Naive thymus-derived CD4-positive, alpha-beta T cell (primary cell): ENCODE measurements at places on chromosomes 16 and 17.

DNA sequence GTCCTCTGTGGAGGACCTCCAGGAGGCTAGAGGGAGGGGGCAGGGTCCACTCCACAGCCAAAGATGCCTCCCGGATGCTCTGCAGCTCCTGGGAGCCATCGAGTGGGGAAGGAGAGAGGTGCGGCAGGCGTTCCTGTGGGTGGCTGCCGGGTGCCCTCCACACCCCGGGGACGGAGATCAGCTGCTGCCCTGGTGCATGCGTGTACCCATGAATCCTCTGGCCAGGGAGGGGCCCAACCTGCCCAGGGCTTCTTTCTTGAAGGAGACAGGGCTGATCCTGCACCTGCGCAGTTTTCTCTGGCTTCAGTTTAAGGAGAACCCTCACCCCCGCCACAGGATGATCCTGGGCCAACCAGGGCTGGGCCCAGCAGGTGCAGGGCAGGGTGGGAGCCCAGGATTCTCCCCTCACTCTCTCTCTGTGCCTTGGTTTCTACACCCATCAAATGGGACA is 33.5 kb upstream of the DOC2B start:
- no peak overlapping the region for H3K27ac ChIP-seq
- H3K27me3 ChIP-seq = no peaks in the 10 kb centered on the region
- H3K4me1 ChIP-seq = no peaks in the 10 kb centered on the region

DNA sequence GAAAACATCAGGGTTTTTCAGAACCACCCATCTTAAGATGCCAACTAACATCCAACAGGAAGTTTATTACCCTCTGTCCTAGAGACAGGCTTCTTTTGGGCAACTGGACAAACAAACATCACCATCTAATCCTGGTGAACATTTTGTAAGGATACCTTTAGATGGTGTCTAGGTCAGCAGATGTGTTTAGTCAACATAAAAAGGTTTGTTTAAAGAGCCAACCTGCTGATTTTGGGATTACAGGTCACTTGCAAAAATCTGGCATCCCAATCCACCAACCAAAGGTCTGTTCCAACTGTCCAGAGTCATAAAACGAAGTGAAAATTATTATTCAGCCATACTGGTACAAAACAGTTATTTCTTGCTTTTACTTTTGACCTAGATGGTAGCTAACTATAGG is 145.2 kb upstream of the C17orf78 start:
- no peaks in the 10 kb centered on the region for H3K4me1 ChIP-seq
- DNase-seq = no peak
- H3K27ac ChIP-seq = no peak overlapping the region
- no peaks in the 10 kb centered on the region for H3K27me3 ChIP-seq

DNA sequence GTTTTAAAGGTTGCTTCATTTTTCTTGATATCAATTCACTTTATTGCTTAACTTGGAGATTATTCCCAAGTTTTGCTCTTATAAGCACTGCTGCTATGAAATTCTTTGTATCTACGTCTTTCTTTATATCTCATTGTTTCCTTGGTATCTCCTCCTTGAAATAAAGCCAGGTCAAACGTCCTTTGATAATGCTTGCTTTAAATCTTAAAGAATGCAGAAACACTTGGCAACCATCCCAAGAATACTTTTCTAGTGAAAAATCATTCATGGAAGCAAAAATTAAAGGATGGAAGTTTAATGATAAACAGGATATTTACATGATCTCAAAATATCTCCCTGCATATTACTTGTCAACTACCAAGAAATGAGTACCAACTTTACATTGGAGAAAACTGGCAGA is 175.2 kb downstream of the CPPED1 start:
- H3K27me3 ChIP-seq = no peaks in the 10 kb centered on the region
- H3K27ac ChIP-seq = no peak overlapping the region
- H3K4me3 ChIP-seq = no peak overlapping the region
- DNase-seq = no peak

- H3K4me3 ChIP-seq = peak overlapping the region; percentile 96
- peaks cover 23% of the 10 kb centered on the region for H3K4me1 ChIP-seq
- peaks cover 19% of the 10 kb centered on the region for H3K36me3 ChIP-seq
These were observed 973 bp upstream of the UBTF start for GRCh38 chr17:44220213-44221083.

GRCh38 chr17:83199500-83200201 is 120.2 kb downstream of the METRNL start:
- H3K27ac ChIP-seq = no peak overlapping the region
- no peak for DNase-seq
- peak overlapping the region; percentile 45 for H3K4me3 ChIP-seq
- no peaks in the 10 kb centered on the region for H3K27me3 ChIP-seq

GRCh38 chr16:1154887-1155331 is 2.0 kb downstream of the CACNA1H start:
- no peaks in the 10 kb centered on the region for H3K27me3 ChIP-seq
- no peaks in the 10 kb centered on the region for H3K36me3 ChIP-seq
- DNase-seq = no peak
- H3K27ac ChIP-seq = no peak overlapping the region
- H3K4me3 ChIP-seq = no peak overlapping the region

- no peak for DNase-seq
- H3K27me3 ChIP-seq = no peaks in the 10 kb centered on the region
- H3K4me1 ChIP-seq = no peaks in the 10 kb centered on the region
These were observed 320.8 kb downstream of the SLC39A11 start for GRCh38 chr17:72771734-72772133.

DNA sequence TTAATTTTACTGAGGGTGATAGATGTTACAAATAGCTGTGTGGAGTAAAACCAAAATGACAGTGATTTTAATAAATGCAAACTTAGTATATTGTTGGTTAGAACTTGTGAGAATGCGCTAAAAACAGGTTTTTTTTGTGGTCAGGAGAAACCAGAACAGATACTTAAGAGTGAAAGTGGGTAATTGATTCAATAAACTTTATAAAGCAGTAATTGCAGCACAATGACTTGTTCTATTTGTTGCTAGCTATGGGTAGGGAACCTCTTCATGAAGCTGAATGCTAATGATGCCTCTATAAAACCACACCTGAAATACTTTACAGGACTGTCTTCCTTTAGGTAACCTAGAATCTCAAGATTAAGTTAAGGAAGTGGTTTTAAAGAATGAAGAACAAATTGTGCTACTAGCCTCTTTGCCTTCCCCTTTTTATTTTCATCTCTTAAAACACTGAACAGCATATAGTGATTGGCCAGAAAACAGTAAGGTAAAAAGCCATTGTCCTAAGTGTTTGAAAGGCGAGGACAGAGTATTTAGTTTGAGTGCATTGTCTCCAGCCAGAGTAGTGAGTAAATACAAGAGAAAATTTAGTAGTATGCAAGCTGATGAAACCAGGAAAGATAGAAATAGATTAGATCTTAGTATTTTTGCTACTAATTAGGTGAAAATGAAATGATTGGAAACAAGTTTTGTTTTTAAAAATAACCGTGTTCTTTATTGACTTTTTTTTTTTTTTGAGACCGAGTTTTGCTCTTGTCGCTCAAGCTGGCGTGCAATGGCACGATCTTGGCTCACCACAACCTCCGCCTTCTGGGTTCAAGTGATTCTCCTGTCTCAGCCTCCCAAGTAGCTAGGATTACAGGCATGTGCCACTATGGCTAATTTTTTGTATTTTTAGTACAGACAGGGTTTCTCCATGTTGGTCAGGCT is 6.0 kb downstream of the GGNBP2 start:
- no peak for DNase-seq
- H3K27ac ChIP-seq = peak overlapping the region; percentile 12
- peaks cover 8% of the 10 kb centered on the region for H3K36me3 ChIP-seq
- H3K27me3 ChIP-seq = no peaks in the 10 kb centered on the region
